ENCODE measurements at places on chromosomes 1 and 21.
A peak's percentile ranks its signal among the peaks of the same experiment; 100 is the strongest.

GRCh38 chr1:43545695-43546387 is 15.2 kb downstream of the PTPRF start:
- DNase-seq, result peak; percentile 55

GRCh38 chr1:57620605-57621004 is 196.7 kb upstream of the DAB1 start:
- DNase-seq, result no peak

GRCh38 chr1:66270119-66270812 is 263.7 kb upstream of the SGIP1 start:
- peak; percentile 60 for DNase-seq

- no peak for DNase-seq
Measured at GRCh38 chr1:41463516-41463915, 21.0 kb downstream of the EDN2 start.

- DNase-seq, result no peak
Measured at GRCh38 chr1:16391411-16391810, 24.4 kb downstream of the SZRD1 start.

- no peak for DNase-seq
Measured at GRCh38 chr1:104463126-104463697, 713.5 kb downstream of the AMY1C start.

DNA sequence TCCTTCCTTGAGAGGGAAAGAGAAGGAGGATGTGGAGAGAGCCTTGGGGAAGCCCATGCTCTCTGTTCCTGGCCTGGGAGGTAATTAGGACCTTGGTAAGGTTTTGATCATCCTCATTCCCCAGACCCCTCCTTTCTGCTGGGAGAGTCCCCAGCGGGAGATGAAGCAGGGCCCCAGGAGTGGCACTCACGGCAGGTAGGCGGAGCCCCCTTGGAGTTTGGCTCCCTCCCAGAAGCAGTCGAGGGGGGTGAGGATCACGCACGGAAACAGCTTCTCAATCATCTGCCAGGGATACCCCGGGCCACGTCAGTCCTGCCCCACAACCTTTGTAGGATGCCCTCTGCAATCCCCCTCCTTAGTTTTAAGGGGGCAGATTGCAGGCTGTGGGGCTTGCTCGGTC is 11.5 kb downstream of the PTCH2 start:
- DNase-seq, result no peak

DNA sequence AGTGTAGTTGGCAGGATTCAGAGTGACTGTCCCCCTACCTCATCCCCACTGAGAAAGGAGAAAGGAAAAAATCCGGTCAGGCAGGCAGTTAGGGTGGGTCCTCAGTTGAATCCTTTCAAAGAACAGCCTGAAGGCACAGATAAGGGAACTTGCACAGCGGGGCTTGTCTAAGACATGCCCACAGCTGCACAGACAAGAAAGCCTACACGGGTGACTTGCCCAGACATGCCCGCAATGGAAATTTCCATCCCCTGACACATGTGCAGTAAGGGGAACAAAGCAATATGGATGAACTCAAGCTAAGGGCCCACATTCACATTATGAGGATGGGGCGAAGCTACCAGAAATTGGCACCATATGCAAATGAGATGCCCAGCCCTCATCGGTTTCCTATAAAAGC is 82.5 kb downstream of the DESI2 start:
- no peak for DNase-seq

DNA sequence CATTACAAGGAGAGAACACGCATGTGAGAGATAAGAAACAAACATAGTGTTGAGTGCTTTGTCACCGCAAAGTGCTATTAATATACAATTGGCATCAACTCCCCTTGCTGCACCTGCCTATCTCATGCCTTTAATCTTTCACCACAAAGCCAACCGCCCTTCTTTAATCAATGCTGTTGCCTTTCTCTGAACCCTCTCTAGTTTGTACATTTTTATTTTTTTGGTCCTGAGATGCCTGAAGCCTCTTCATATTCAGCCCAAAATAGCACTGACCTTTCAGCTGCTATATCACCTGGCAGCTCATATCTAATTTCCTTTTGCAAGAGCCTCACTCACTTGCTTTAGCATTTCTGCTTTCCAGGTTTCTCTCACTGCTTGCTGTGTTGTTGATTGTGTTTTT is 504.7 kb downstream of the NUF2 start:
- no peak for DNase-seq

GRCh38 chr1:6260433-6260934 is 414 bp downstream of the GPR153 start:
- DNase-seq, result no peak

GRCh38 chr1:147216124-147216523 is 9.0 kb downstream of the FMO5 start:
- no peak for DNase-seq

DNA sequence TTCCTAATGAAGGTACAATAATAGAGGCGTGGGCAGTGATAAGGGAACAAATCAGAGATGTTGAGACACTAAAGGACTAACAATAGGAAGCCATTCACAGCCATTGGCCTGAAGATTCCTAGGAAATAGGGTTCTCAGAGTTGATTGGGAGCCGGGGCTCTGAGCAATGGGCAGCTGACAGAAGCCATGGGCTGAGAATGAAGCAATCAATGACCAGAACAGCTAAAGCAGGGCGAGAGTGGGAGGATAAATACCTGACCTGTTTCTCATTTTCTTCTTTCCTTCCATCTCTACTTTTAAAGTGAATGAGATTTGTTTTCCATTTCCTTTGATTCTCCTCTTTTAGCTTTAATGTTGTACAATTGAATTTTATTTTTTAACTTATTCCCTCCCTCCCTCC is 774.7 kb upstream of the ADGRL4 start:
- no peak for DNase-seq

- no peak for DNase-seq
Measured at GRCh38 chr1:212554401-212554800, 54.2 kb upstream of the ATF3 start.

DNA sequence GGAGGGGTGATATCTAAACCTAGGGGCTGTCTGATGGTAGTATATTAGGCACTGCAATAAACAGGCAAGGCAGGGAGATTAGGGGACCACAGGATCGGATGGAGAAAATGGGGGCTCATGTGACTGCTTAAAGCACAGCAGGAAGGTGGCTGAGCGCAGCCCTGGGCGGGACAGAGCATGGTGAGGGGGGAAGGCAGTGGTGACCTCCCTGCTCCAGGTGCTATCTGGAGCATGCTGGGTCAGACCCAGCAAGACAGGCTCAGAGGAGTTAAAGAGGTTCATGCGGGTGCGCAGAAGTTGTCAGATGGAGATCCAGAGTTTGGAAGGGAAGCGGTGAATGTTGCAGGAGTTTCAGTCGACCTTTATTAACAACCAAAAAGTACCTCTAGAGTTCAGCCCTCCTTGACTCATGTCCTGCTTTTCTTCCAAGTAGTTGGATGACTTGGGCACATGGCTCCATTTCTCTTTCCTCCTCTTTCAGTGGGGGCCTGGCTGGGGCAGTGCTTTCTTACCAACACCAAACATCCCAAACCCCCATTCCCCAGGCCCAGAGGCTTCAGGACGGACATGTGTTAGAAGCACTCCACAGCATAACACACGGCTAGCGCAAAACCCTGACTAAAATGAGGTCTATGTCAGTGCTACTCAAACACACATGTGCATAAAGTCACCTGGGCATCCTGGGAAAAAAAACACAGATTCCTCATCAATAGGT is 41.5 kb downstream of the CAPN9 start:
- no peak for DNase-seq

DNA sequence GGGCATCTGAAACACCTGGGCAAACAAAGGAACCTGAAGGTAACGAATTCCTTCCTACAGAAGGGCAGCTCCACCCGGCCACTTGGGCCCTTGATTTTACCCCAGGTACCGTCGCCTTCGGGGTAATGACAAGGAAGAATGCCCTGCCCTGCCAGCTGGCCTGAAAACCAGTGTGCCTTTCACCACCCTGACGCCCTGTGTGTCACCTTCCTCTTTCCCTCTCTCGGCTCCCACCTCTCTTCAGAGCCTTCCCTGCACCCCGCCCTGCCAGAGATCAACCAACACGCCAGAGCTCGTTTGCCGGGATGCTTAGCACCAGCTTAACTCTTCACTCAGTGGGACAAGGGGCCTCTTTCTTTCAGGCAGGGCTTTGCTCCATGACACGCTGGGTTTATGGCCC is 86.0 kb downstream of the SIM2 start:
- no peak for DNase-seq

GRCh38 chr1:172638885-172639831 is 19.7 kb upstream of the FASLG start:
- no peak for DNase-seq

- peak; percentile 59 for DNase-seq
Measured at GRCh38 chr1:109895720-109896504, 14.7 kb upstream of the CSF1 start.

GRCh38 chr1:203307641-203308126 is 2.4 kb downstream of the BTG2 start:
- no peak for DNase-seq

DNA sequence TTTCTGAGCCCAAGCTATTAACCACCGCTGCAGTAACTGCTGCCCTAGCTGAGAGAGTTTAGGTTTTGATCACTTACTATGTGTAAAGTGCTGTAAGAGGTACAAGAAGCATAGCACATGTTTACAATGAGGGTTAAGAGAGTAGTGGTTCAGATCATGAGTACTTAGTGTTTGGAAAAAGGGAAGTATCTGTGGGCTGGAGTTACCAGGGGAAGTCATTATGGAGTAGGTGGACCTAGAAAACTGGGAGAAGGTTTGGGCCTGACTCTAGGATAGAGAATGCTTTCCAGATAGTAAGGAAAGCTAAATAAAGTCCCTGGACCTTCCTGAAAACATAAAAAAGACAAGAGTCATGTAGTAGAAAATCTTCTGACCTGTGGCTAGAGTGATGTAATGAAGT is 149.6 kb upstream of the PLXNA2 start:
- DNase-seq, result no peak

GRCh38 chr1:229230140-229230892 is 40.6 kb upstream of the RAB4A start:
- DNase-seq, result no peak

DNA sequence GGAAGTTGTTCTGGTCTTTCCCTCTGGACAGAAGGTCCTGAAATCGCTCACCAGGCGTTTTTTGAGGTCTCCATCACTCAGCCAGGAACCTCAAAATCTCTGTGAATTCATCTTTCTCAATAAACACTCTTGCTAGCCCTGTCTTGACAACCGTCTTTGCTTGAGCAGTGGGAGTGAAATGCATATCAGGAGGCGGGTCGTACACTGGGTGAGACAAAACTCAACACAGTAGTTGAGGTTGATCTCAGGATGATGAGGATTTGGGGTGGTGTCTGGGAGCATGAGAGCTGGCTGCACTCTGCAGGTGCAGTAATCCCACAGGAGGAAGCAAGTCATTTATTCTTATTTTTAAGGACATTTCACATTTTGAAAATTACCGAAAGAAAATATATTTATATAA is 1.9 kb downstream of the GPR25 start:
- DNase-seq, result no peak

DNA sequence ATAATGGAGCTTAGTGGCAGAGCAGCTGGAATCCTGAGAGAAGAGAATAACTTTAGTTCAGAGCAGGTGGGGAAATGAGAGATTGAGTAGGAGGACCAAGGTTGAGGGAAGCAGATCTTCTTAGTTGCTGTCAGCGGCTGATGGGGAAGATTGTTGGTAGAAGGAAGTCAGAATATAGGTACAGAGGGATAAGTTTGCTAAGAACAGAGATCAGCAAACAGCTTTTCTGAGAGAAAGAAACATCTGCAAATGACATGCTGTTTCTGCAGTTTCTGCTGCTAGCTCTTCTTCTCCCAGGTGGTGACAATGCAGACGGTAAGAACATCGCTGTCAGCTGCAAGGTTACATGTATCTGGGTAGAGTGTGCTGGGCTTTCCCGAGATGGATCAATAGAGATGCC is at the start of gene CD1C:
Gene CD1C, plus strand, starts transcription at position 113 of the 400 bp plus-strand sequence. Its CDS starts 142 bp downstream, at position 255.
- DNase-seq, result no peak

DNA sequence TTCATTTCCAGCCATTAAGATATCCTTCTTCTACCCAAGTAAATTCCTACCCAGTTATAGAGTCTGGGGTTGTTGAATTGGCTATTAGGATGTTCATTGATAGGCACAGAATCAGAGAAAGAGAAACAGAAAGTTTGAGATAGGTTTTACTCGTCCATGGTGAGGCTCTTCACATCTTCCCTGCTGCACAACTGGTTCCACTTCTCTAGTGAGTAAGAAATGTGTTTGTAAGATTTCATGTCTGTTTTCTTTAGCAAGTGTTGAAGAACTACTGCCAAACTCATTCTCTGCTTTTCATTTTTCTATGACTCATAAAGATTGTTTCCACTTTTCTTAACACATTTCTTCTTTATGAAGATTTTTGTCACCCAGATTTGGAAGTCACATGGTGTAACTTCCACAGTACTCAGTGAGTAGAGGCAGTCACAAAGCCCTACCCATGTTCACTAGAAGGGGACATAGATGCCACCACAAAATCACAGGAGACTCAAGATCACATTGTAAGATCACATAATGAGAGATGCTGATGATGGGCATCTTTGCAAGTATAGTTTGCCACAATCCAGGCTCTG is 152.3 kb downstream of the SNX7 start:
- DNase-seq, result no peak

GRCh38 chr1:81409780-81410274 is 390.9 kb upstream of the ADGRL2 start:
- no peak for DNase-seq

GRCh38 chr1:215482079-215482478 is 85.0 kb upstream of the KCTD3 start:
- DNase-seq, result no peak

- DNase-seq, result no peak
Measured at GRCh38 chr1:175124861-175125260, 57.2 kb downstream of the TNN start.

GRCh38 chr1:75396745-75397144 is 214.2 kb downstream of the SLC44A5 start:
- DNase-seq, result no peak

GRCh38 chr1:162349635-162350330 is 26.9 kb downstream of the SPATA46 start:
- no peak for DNase-seq

DNA sequence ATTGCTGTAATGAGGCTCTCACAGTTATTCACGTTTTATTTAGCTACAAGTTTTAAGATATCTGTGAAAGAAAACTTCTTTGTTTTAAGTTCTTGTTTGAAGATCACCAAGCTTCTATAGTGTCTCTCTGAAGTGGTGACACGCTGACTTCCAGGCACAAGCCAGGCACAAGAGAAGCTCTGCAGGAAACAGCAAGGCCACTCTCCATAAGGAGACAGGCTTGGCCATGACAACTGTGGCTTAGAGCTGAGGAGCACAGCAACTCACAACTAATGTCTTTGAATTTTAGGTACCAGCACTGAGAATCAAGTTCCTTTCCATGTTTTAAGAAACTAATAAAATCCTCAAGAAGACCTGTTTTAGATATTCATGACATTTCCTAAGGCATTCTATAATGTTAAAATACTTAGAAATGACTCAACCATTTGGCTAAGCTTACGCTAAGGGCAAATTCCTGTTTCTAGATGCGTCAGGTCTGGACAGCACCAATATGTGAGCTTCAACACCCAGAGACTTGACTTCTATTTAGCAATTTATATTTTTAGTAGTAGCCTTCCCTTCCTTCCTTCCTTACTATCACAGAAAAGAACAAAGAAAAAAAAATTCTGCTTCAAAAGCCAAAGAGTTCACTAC is 40.2 kb downstream of the APP start:
- no peak for DNase-seq

GRCh38 chr1:222772996-222773379 is 36.0 kb downstream of the FAM177B start:
- DNase-seq, result no peak

GRCh38 chr21:43329711-43330269 is 97.1 kb downstream of the SIK1 start:
- no peak for DNase-seq

- DNase-seq, result peak; percentile 39
Measured at GRCh38 chr1:41739061-41739955, 179.4 kb downstream of the HIVEP3 start.
